ENCODE measurements at places on chromosomes 3 and 15. TPM values are rescaled to one million over a fixed set of nuclear protein-coding genes. Genes with fewer than 3 reads are reported as not detected.

TMEM158 gene
- total RNA-seq, result 2.7 TPM

DNA sequence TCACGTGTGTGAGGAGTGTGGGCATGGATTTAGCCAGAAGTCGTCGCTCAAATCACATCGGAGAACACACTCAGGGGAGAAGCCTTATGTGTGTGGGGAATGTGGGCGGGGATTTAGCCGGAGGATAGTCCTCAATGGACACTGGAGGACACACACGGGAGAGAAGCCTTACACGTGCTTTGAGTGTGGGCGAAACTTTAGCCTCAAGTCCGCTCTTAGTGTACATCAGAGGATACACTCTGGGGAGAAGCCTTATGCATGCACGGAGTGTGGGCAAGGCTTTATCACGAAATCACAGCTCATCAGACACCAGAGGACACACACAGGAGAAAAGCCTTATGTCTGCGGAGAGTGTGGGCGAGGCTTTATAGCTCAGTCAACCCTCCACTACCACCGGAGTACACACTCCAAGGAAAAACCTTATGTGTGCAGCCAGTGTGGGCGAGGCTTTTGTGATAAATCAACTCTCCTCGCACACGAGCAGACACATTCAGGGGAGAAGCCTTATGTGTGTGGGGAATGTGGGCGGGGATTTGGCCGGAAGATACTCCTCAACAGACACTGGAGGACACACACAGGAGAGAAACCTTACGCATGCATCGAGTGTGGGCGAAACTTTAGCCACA is 28.1 kb downstream of the ZNF589 start:
- no peak for DNase-seq

DNA sequence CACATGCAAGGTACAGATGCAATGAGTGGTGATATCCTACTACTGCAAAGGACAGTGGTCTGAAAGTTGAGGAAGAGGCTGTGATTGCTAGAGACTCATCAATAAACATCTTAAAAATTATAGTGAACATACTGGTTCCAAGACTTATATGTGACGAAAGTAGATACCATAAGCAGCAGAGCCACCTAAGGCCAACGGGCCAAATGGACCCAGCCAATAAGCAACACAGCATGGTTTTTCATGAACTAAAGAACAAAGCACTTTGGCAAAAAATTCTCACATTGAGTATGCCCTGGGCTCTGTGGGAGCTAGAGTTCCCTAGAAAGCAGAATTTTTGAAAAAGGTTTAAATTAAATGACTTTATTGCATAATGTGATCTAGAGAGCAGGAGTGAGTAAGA is 272.1 kb downstream of the SI start:
- DNase-seq, result no peak

GRCh38 chr15:25391971-25392721 is 46.7 kb downstream of the UBE3A start:
- DNase-seq, result no peak
